ENCODE measurements at places on chromosomes 4 and X. TPM values are rescaled to one million over a fixed set of nuclear protein-coding genes. Genes with fewer than 3 reads are reported as not detected.

DNA sequence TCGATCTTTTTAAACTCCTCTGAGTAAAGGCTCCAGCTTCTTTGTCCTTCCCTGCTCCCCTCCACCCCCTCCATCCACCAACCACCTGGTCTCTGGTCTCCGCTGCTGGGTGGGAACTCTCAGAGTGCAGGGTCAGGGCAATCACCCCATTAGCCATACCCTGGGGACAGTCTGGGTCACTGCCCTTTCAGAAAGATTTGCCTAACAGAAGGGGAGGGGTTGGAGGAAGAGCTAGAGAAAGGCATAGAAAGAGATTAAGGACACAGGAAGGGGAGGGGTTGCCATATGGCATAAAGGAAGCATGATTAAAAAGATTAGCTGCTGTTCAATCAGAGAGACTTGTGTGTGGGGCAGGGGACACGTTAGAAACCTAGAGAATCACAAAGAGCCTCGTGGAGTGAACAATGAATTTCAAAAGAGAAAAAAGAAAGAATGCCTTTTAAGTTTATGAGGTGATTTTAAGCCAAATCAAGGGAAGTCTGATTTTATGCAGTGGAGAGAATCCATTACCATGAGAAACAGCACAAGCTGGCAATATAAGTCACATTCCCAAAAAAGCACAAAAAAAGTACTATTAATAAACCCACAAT, 115.5 kb upstream of the ACSL4 start:
- no peak for DNase-seq

DNA sequence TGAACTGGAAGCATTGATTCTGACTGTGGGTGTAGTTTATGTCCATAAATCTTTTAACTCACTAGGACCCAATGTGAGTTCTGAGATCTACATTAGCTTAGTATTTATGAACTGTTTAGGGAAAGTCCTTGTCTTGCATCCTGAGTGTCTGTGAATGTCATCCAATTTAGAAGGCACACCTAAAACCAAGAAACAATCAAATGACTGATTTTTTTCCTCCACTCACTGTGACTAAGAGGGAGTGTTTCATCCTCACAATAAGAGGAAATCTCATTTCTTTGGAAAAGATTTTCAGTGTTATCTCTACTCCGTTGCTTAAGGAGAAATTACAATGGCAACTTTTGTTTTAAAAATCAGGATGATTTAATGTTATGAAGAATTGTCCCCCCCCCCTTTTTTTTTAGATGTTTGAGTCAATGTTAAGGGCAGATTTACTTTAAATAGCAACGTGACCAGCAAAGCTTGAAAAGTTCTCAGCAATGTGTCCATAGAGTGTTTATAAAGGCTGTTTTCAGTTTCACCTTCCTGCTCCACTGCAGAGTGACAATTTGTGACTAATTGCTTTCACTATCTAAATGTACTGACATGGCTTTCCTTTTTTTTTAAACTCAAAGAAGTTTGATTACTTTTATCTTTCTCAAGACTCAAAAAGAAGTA, 173.0 kb downstream of the SPCS3 start:
- no peak for DNase-seq

DNA sequence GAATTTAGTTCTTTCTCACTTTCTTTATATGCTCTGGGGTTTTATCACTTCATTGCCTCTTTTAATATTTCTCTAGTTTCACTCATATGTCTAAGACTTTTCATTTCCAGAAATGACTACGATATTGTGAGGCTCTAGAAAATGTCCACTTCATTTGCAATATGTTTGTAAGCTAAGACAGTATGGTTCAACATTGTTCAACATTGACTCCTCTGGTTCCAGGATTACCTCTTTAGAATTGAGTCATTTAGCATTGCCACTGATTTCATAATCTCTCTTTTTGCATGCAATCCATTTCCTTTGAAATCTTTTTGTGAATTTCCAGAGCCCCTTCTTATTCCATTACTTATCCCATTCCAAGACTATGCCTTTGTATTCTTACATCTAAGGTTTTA, 32.3 kb downstream of the BBS12 start:
- DNase-seq: no peak

GRCh38 chr4:93179044-93179443, 649.5 kb upstream of the ATOH1 start:
- DNase-seq: no peak

- peak; percentile 86 for DNase-seq
Measured at GRCh38 chr4:40908702-40909362, 159.1 kb downstream of the NSUN7 start.

DNA sequence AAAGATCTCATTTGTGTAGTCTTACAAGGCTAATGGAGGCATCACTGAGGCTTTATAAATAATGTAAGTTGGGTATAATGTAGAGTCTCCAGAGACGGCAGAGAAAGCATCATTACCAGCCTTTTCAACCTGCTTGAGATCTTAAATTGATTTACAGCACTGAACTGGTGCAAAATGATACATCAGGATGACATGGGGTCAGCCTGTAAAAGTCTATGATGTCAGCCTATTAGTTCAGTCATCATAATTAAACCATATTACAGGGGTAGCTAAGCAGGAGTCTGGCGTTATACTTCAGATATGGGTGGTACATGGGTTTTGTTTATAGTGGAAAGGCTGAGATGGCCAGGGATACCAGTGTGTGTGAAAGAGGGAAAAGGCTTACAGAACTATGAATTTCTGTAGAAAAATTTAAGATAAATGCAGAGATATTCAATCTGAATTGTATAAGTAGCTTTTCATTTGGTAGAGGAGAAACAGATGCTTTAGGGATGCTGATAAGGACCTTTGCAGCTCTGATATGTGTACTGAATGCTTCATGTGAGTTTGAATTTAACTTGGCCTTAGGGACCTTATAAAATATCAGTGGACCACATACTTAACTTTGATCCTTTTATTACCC, 2.7 kb downstream of the SMAD1 start:
- DNase-seq: no peak

DNA sequence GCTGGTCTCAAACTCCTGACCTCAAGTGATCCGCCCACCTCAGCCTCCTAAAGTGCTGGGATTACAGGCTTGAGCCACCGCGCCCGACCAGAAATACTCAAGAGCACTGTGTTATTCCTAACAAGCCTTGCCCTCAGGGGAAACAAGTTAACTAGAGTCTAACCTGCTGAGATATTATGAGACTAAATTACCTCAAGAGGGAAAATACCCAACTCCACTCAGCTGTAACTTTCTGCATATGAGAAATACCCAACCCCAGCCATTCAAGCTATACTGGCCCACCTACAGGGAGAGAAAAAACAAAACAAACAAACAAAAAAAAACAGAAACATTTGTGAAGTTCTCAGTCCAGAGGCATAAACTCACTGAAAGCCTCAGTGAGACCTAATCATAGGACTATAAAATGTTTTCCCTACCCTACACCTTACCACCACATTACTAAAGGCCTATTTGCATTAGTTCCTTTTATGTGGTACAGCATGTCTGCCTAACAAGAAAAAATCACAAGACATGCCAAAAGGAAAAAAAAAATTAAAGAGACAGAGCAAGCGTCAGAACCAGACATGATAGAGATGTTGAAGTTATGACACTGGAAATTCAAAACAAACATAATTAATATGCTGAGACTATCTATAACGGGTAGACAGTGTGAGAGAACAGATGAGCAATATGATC, 876.0 kb downstream of the FSTL5 start:
- DNase-seq: no peak

DNA sequence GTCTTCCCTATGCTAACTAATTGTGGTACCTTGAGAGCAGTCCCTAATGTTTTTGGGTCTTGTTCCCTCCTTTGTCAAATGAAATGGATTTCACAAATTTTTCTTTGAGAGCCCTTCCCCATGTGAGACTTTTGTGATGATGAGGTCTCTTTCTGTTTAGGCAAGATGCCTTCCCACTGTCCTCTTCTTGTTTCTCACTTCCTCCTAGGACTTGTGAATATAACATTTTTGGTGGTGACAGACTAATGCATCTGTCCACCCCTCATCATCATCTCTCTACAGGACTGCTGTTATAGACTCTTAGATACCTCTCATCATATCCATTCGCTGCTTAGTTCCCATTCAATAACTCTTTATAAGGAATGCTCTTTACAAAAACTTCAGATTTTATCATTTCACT, 8.7 kb upstream of the ANK2 start:
- no peak for DNase-seq

DNA sequence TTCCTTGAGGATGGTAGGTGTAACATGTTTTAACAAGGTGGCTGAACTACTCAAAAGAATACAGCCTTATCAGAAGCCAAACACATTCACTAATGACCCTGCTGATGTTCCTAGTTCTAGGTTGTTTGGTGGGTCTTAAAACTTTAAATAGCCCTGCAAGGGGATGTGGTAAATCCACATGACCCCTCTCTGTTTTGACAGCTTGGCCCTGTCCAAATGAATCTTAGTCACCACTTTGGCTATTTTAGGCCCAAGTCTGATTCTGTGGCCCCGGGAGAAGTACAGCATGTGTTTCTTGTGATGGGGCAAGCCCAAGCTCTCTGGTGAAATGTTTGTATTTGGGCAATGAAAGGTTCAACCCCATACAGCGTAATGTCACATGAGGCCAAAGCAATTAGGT, 54.5 kb upstream of the GPR34 start:
- DNase-seq: no peak

DNA sequence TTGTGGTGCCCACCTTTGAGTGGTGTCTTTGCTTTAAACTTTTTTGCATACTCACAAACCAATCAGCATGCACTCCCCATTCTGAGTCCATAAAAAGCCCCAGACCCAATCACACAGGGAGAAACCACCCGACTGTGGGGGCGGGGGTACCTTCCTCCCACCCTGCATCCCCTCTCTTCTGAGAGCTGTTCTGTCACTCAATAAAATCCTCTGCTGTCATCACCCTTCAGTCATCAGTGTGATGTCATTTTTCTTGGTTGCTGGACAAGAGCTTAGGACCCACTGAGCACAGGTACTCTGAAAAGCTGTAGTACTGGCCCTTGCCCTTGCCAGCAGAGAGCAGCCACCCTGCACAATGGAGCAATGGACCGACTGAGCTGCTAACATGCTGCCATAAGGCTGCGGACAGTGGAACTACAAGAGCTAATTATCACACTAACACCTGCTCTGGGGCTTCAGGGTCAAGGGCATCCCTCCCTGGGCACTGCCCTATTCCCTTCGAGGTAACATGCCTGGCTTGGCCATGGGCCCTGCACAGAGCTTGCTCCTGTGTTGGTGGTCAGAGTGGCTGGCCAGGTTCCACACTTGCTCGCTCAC, 62.9 kb upstream of the PGRMC2 start:
- no peak for DNase-seq

DNA sequence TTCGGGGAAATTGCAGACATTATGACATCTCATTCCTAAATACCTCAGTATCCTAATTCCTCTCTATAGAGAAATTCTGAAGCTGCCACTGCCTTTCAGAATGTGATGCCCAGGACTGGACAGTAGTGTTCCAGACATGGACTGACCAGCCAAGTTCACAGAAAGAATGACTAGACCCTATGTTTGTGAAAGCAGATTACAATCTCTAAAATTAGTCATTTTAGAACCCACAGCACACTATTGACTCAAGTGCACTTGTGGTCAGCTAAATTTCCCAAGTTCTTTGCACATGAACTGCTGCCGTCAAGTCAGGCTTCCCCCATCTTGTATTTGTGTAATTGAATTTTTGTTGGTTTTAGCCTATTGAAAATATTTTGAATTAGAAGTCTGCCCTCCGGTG, 81.0 kb upstream of the ESX1 start:
- DNase-seq: no peak

DNA sequence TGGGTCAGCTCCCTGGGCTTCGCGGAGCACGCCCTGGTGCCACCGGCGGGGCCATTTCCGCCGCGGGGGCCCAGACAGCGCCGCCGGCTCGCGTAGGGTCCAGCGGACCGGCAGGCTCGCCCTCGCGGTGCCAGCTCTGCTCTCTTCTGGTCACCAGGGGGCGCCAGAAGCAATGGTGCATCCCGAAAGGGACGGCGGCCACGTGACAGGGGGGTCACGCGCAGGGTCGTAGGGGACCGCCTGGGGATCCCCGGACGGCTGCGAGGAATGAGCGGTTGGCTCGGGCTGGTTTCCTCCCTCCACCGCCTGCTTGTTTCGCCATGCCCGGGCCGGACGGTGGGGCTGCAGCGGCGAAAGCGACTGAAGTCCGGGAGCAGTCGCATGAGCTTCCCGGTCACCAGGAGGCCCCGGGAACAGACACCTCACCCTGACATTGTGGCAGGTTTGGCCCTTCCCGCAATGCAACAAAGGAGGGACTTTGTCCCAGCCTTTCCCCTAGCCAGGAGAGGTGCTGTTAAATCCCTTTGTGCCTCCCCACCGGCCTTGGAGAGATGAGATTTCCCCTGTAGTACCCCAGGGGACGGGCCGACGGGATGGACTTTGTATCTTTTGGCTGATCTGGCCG, 15.8 kb downstream of the ZCCHC12 start:
- DNase-seq: peak; percentile 70

- DNase-seq: no peak
Measured at GRCh38 chr4:52311464-52312125, 260.5 kb downstream of the SPATA18 start.

GRCh38 chr4:119543187-119543586, 85.4 kb downstream of the PDE5A start:
- DNase-seq: no peak

GRCh38 chrX:149638860-149639259, 7.3 kb upstream of the TMEM185A start:
- DNase-seq: no peak

DNA sequence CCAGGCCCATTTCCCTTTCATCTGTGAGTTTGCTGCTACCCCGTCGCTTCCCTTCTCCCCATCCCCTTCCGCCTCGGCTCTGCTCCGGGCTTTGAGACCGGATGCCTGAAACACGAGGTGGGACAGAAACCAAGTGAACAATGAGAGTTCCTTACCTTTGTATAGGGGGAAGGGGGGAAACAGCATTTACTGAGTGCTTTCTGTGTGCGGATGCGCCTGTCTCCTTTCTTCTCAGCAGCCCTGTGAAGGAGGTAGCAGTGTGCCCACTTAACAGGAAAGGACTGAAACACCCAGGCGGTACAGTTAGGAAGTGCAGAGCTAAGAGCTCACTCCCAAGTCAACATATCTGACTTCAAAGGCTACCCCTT, 43.2 kb upstream of the TMSB15B start:
- DNase-seq: no peak

DNA sequence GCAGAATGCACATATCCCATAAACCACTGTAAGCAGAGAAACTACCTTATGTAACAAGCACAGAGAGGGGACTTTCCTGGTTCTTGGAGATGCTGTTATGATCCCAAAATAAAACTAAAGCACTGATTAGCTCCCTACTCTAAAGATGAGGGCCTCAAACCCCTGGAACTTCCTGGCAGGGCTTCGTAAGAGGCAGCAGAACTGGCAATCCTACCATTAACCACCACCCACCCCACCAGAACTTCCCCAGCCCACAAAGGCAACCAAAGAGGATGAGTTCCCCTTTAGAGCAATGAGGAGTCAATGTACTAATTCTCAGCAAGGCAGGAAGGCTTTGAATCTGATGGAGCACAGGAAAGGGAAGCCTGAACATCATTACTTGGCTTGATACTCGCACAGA, 436.5 kb upstream of the FRG1 start:
- DNase-seq: no peak

TRIM61 gene
- 1.0 TPM for total RNA-seq

PDGFRA gene
- total RNA-seq: not detected

CHST7 gene
- 5.1 TPM for total RNA-seq

RPS6KA6 gene
- 0.07 TPM for total RNA-seq

TKTL1 gene
- 0.15 TPM for total RNA-seq

GAGE10 gene
- total RNA-seq: not detected

GUCY1A1 gene
- not detected for total RNA-seq

PAGE5 gene
- 0.68 TPM for total RNA-seq

PNMA6F gene
- not detected for total RNA-seq

TMPRSS11E gene
- not detected for total RNA-seq
